Stimulated activated CD4-positive, alpha-beta T cell treated with anti-CD3 and anti-CD28 coated beads, Interleukin-4, amount 100 ng/mL, for 48 hours (primary cell): ENCODE measurements at places on chromosomes 4 and X.

DNA sequence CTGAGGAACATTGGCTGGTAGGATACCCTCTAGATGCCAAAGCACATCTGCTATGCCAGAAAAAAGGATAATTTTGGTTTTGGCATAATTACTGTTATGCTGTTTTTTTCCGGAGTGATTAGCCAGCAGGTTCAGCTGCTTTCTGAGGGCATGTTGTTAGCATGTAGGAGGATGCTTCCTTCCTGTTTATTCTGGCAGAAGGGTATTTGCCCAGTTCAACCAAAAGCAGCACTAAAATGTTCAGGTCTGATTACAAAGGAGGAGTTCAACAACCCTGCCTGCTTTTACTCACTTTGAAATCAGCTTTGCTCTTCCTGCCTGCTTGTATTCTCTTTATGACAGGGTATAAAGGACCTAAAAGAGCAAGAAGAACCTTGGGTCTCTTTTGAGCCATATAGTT is 21.9 kb downstream of the ERCC6L start:
- DNase-seq, result no peak

DNA sequence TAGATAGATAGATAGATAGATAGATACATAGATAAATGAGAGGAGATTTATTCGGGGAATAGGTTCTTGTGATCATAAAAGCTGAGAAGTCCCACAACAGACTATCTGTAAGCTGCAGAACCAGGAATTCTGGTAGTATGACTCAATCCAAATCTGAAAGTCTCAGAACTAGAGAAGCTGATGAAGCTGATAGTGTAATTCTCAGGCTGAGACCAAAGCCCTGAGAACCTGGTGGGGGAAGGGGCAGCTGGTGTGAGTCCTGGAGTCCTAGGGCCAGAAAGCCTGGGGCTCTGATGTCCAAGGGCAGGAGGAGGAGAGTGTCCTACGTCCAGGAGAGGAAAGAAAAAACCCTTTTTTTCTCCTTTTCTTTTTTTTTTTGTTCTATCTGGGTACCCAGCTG is 8.0 kb upstream of the BANK1 start:
- no peak for DNase-seq

GRCh38 chrX:40099055-40099958 is 1.5 kb upstream of the BCOR start:
- no peak for DNase-seq

- DNase-seq, result no peak
Measured at GRCh38 chr4:139666735-139667281, 1.2 kb downstream of the MGST2 start.

DNA sequence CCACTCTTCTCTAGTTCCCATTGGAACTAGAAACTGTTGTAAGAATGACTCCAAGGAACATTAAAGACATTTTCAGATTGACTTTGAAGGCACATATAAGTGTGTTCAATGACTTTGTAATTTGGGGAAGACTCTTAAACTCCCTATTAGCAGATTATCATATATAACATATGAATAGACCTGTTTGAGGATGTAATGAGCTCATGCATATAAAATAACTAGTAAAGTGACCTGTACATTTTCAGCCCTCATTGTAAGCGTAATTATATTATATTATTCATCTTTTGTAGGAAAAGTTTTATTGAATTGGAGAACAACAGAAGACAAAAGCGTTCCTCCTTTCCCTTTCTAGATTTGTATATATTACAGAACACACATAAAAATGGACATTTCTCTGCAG is 455.1 kb downstream of the IL1RAPL1 start:
- no peak for DNase-seq

DNA sequence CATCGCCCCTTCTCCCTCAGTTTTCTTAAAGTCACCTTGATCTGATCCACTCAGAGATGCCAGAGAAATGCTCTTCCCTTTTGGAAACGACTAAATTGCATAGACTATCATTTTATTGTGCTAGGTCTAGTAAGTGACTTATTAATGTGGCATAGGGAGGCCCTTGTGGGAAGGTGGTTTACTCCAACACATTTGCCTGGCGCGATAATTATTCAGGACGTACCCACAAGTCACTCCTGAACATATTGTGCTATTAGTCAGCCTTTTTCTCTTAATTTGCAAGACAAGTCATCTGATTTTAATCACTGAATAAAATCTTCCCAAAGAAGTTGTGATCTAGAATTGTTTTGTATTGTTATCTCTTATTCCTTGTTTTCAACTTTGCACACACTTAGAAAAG is 7.6 kb downstream of the ENPEP start:
- no peak for DNase-seq

DNA sequence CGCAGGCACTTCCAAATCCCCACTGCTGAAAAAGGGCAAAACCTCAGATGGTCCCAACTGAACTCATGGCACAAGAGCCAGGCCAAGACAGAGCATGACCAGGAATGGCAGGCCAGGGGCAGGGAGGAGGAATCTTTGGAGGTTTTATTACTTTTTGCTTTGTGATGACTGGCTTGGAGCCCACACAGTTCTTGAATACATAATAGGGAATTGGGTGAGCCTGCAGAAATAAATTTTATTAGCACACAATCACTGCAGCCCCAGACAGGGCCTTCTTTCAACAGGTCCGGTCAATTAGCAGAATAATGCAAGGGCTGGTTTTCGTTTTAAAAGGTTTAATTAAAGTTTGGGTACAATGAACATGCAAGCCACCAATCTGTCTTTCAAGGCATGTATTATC is 23.4 kb upstream of the MAMLD1 start:
- DNase-seq, result no peak

- DNase-seq, result no peak
Measured at GRCh38 chr4:34718576-34719245, 1525.6 kb downstream of the ARAP2 start.

DNA sequence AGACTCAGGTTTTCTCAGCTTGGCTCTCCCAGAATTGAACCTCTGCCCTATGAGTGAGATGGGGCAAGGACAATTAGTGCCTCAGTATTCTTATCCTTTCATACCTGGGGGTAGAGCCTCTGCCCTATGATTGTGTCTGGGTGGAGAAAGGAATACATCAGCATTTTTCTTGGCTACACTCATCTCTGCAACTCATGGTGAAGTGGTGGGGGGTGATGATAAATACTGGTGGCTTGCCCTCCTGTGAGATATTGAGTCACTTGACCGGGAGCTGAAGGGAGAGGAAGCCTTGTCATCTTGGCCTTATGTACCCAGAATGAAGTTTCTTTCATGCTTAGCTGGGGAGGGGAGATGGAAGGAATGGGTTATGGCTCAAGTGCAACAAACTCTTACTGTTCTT is 71.3 kb upstream of the ENOX2 start:
- DNase-seq, result no peak

GRCh38 chrX:112734290-112734689 is 54.6 kb upstream of the LHFPL1 start:
- no peak for DNase-seq

- no peak for DNase-seq
Measured at GRCh38 chr4:6183740-6184139, 16.6 kb downstream of the JAKMIP1 start.

- DNase-seq, result no peak
Measured at GRCh38 chr4:147491086-147491485, 10.2 kb downstream of the EDNRA start.

GRCh38 chrX:72467135-72467534 is 105.5 kb downstream of the HDAC8 start:
- no peak for DNase-seq
